ENCODE measurements at places on chromosomes 7 and 10. TPM values are rescaled to one million over a fixed set of nuclear protein-coding genes. Genes with fewer than 3 reads are reported as not detected.

GRCh38 chr10:50545846-50546245, 77.9 kb downstream of the SGMS1 start:
- no peak overlapping the region for H3K4me3 ChIP-seq
- peaks cover 42% of the 10 kb centered on the region for H3K4me1 ChIP-seq
- no peak for DNase-seq
- no peak overlapping the region for H3K27ac ChIP-seq
- peaks cover 32% of the 10 kb centered on the region for H3K36me3 ChIP-seq

DNA sequence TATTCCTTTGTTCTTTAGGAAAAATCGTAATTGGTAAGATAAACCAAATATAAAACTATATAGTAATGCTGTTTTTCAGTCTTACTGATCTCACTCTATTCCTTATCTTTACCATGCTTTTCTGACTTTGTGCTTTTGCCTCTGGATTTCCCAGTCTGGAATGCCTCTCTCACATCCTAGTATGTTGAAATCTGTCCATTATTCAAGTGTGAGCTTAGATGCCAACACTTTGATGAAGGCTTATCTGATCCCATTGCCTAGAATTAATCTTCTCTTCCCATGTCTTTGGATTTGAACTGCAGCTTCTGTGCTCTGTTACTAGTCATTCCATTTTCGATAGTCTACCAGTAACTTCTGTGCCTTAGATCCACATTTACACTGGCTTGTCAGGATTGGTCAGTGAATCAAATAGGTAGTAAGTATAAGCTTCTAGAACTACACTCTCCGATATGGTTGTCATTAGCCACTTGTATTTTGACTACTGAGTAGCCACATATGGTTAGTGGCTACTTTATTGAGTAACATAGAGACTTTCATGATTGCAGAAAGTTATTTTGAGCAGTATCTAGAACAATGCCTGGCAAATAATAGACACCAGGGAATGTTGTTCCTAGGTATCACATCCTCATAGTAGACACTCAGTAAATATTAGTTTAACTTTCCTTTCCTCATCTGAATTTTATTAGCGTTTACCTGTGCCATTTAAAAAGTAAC, 92.9 kb downstream of the BMPR1A start:
- no peaks in the 10 kb centered on the region for H3K4me1 ChIP-seq
- H3K4me3 ChIP-seq = no peak overlapping the region
- H3K27me3 ChIP-seq = no peaks in the 10 kb centered on the region
- DNase-seq = no peak

DNA sequence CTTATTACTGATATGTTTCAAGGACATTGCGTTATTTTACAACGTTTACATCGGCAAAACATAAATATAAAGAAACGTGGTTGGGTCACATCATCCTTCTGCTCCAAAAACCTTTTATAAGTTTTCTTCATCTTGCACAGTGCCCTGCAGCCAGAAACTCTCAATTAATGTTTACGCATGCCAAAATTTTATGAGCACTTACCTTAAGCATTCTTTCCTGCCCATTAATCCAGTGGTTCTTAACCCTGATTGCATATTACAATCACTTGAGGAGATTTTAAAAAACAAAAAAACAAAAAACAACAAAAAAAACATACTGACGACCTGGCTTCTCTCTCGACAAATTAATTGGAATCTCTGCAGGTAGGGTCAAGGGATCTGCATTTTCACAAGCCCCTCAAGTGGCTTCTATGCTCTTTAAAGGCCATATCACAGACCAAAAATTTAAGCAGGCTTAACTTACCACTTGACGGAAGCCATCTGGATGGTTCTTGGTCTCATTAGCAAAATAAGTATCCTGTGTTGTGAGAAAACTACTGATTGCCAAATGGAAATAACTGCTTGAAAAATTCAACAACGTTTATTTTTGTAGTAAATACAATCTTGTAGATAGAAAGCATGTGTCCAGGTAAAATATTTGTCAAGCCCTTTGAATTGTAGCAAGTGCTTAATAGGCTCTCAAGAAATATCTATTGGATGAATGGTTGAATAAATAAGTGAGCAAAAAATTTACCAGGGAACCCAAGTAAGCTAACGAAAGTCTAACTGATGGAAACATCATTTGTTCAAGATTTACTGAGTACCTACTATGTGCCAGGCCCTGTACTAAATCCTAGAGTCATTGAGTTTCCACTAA, 30.9 kb upstream of the SLC16A12 start:
- H3K36me3 ChIP-seq = no peaks in the 10 kb centered on the region
- no peak overlapping the region for H3K27ac ChIP-seq
- no peaks in the 10 kb centered on the region for H3K4me1 ChIP-seq

The NEUROD6 gene
- total RNA-seq = not detected

The FGL2 gene
- total RNA-seq = 10.7 TPM

The GNAT3 gene
- not detected for total RNA-seq

The UFSP1 gene
- total RNA-seq = 3.0 TPM

The MBL2 gene
- not detected for total RNA-seq

The PVRIG gene
- 86.1 TPM for total RNA-seq

DNA sequence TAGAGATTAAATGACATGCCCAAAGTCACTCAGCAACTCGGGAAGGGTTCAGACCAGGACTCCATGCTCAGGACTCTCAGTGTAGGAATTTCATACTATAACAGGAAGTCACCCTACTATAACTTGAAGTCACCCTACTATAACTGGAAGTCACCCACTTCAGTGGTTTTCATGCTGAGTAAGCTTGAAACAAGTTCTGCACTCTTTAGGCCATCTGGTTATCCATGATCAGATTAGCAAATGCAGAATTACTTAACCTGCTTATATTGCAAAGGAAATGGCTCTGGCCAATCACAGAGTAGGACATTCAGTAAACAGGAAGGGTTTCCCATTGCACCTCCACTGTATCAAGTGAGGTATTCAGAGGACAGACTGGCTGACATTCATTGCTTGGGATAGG, 1240.4 kb downstream of the GATA3 start:
- peaks cover 10% of the 10 kb centered on the region for H3K4me1 ChIP-seq
- DNase-seq = no peak
- H3K4me3 ChIP-seq = no peak overlapping the region

- H3K27ac ChIP-seq = no peak overlapping the region
- no peaks in the 10 kb centered on the region for H3K36me3 ChIP-seq
- H3K27me3 ChIP-seq = peaks cover 16% of the 10 kb centered on the region
- H3K4me3 ChIP-seq = no peak overlapping the region
- peaks cover 8% of the 10 kb centered on the region for H3K4me1 ChIP-seq
Measured at GRCh38 chr7:28921822-28922221, 36.3 kb downstream of the TRIL start.

DNA sequence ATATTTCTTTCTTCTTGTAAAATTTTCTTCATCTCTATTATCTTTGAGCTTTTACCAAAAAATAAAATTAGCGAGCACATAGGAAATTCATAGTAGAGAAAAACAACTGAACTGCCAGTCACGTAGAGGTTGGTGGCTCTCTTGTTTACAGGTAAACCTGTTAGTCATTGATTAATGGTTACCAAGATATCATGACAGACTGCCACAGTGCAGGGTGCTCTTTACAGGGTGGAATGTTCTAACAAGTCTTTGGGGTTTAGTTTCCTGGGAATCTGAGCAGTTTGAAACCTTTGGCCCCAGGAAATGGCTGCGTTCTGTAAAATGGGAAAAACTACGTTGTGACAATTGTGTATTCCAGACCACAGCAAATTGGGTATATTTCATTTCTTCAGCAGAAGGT, 407.3 kb upstream of the ADARB2 start:
- no peak overlapping the region for H3K4me3 ChIP-seq
- no peak overlapping the region for H3K27ac ChIP-seq
- no peak for DNase-seq
- H3K27me3 ChIP-seq = no peaks in the 10 kb centered on the region
- no peaks in the 10 kb centered on the region for H3K4me1 ChIP-seq

- no peak overlapping the region for H3K27ac ChIP-seq
- no peak overlapping the region for H3K4me3 ChIP-seq
- H3K4me1 ChIP-seq = peaks cover 1% of the 10 kb centered on the region
Measured at GRCh38 chr7:16455591-16455990, 9.9 kb downstream of the SOSTDC1 start.

GRCh38 chr7:29296421-29296820, 101.8 kb downstream of the CHN2 start:
- H3K4me3 ChIP-seq = no peak overlapping the region
- no peaks in the 10 kb centered on the region for H3K4me1 ChIP-seq
- H3K36me3 ChIP-seq = no peaks in the 10 kb centered on the region
- H3K27me3 ChIP-seq = peaks cover 10% of the 10 kb centered on the region
- H3K27ac ChIP-seq = no peak overlapping the region
- no peak for DNase-seq

- H3K4me1 ChIP-seq = no peaks in the 10 kb centered on the region
- no peak for DNase-seq
- H3K27ac ChIP-seq = no peak overlapping the region
- no peaks in the 10 kb centered on the region for H3K36me3 ChIP-seq
- H3K27me3 ChIP-seq = peaks cover 8% of the 10 kb centered on the region
- H3K4me3 ChIP-seq = no peak overlapping the region
Measured at GRCh38 chr7:143047326-143047725, 4.8 kb upstream of the OR6V1 start.

DNA sequence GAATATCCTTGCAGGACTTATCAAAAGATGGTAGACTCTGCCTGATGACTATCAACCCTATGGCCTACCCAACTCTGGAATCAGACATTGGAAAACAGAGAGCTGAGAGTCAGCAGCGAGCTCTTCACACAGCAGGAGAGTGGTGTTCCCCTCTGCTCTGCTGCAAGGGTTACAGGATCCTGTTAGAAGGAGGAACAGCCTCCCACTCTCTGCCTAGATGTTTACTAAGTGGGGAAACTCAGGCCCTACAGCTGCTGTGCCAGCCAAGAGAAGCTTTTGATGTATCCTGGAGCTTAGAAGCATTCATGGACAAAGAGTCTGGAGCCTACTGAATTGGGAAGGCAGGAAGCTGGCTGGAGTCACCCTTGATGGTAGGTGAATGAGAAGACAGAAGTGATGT, 104.6 kb downstream of the ABLIM1 start:
- H3K4me1 ChIP-seq = peaks cover 7% of the 10 kb centered on the region
- H3K27me3 ChIP-seq = no peaks in the 10 kb centered on the region
- H3K36me3 ChIP-seq = no peaks in the 10 kb centered on the region
- DNase-seq = no peak

DNA sequence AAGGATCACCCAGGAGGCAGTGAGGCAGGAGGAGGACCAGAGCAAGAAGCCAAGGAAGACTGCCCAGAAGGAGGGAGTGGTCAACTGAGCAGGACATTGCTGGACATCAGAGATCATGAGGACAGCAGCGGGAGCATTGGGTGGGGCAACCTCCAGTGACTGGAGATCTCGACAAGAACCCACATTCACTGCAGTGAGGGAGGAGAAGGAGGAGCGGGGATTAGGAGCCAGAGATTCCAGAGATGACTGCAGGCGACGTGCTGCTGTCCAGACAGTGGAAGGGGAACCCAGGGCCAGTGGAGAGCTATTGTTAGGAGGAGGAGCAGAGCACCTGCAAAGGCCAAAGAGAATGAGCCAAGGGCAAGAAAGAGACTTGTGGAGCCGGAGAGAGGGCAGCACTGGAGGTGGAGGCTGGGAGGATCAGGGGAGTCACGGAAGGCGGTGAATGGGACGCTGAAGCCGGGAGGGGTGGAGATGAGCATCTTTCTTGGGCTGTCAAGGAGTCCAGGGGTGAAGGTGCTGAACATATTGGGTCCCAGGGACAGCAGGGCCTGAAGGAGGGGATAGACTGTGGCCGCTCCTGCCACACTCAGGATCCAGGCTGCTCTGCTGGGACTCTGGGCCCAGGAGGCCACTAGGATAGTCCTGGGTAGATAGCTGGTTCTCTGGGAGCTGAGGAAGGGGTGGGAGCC, 140.1 kb upstream of the UNC5B start:
- H3K27ac ChIP-seq = no peak overlapping the region
- H3K4me1 ChIP-seq = no peaks in the 10 kb centered on the region
- no peak for DNase-seq
- no peaks in the 10 kb centered on the region for H3K36me3 ChIP-seq
- H3K27me3 ChIP-seq = no peaks in the 10 kb centered on the region
- H3K4me3 ChIP-seq = no peak overlapping the region

- peaks cover 53% of the 10 kb centered on the region for H3K27me3 ChIP-seq
- H3K36me3 ChIP-seq = no peaks in the 10 kb centered on the region
- H3K4me3 ChIP-seq = peak overlapping the region; percentile 71
- peaks cover 2% of the 10 kb centered on the region for H3K4me1 ChIP-seq
Measured at GRCh38 chr10:75432176-75432575, 752 bp downstream of the LRMDA start.

DNA sequence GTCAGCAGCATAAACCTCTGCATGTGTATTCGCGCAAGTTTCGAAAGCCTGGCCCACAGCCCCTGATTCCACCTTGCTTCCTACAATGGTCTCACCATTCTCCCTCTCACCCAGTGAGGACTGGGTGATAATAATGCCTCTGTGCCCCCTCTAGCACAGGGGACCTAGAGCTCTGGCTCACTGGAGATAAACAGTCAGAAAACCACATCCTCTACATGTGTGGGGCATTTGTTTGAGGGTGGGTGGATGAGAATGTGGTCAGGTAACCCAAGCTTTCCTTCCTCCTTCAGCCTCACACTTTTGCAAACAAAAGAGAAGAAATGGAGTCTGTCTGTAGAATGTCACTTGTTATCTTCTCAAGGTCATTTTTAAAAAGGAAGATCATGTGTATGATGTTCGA, 373.5 kb downstream of the KCNMA1 start:
- peak overlapping the region; percentile 86 for H3K27ac ChIP-seq
- peaks cover 22% of the 10 kb centered on the region for H3K4me1 ChIP-seq
- peak overlapping the region; percentile 73 for H3K4me3 ChIP-seq
- H3K36me3 ChIP-seq = peaks cover 2% of the 10 kb centered on the region
- peak; percentile 38 for DNase-seq
- H3K27me3 ChIP-seq = peaks cover 16% of the 10 kb centered on the region

GRCh38 chr10:102300278-102300843, 55.0 kb downstream of the GBF1 start:
- H3K27ac ChIP-seq = peak overlapping the region; percentile 34
- peaks cover 22% of the 10 kb centered on the region for H3K4me1 ChIP-seq
- DNase-seq = no peak

- H3K27me3 ChIP-seq = no peaks in the 10 kb centered on the region
- no peaks in the 10 kb centered on the region for H3K36me3 ChIP-seq
- no peak for DNase-seq
- no peak overlapping the region for H3K4me3 ChIP-seq
- no peak overlapping the region for H3K27ac ChIP-seq
Measured at GRCh38 chr7:127571741-127572505, 13.5 kb downstream of the GCC1 start.

GRCh38 chr7:110187877-110188554, 902.9 kb upstream of the LRRN3 start:
- H3K4me1 ChIP-seq = no peaks in the 10 kb centered on the region
- no peak overlapping the region for H3K27ac ChIP-seq
- H3K4me3 ChIP-seq = no peak overlapping the region
- no peaks in the 10 kb centered on the region for H3K27me3 ChIP-seq
- no peaks in the 10 kb centered on the region for H3K36me3 ChIP-seq
